Activated CD8-positive, alpha-beta memory T cell treated with anti-CD3 and anti-CD28 coated beads for 36 hours (primary cell): ENCODE measurements at places on chromosomes 7 and 10. TPM values are rescaled to one million over a fixed set of nuclear protein-coding genes. Genes with fewer than 3 reads are reported as not detected.

Gene POLR3A
- total RNA-seq: 26.7 TPM

Gene WIPF3
- not detected for total RNA-seq

Gene SH2D4B
- total RNA-seq: 0.11 TPM

Gene GOLGA7B
- total RNA-seq: 0.25 TPM

Gene NFE2L3
- total RNA-seq: 62.1 TPM

Gene GIMAP8
- total RNA-seq: 7.5 TPM

Gene TMEM196
- total RNA-seq: not detected

Gene CRHR2
- not detected for total RNA-seq

Gene CPA4
- not detected for total RNA-seq

Gene SPDYE2
- total RNA-seq: not detected

Gene GNAT3
- total RNA-seq: not detected
